SK-N-MC (cell line): ENCODE measurements at places on chromosomes 7 and 10.

GRCh38 chr7:1193593-1194424 lies 33.8 kb upstream of the ZFAND2A start:
- DNase-seq: no peak

DNA sequence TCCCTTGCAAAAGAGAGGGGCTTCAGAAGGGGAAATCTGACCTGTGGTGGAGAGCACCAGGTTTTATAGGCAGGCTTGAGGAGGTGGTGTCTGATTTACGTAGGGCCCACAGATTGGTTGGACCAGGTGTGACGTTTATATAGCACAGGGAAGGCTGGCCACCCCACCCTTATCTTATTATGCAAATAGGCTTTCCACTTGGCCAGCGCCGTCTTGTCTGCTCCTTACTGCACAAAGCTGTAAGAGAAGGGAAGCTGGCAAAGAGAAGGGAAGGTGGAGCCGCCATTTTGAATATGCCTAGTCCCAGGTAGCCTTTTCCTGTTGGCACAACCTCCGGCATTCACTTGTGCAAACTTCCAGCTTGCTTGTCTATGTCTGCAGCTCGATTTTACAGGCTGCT lies 221.4 kb downstream of the GATA3 start:
- no peak for DNase-seq

DNA sequence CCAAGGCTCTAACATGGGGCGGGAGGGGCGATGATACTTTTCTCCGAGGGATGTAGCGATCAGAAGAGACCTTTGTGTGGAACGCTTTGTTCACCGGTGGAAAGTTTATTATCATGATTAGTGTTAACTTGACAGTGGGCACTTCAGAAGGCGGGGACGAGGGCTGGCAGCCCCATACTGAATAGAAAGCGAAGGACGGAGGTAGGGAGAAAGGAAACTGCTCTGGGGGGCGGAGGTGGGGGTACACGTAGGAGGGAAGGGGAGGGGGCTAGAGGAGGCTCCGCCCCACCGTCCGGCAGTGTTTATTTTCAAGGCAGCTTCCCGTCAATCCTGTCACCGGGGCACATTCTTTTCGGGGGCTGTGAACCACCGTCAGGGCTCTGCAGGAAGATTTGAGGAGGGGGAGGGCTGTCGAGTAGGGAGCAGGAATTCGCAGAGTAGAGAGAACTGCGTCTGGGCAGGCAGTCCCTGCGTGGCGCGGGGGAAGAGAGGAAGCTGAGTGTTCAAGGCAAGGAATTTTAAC lies 9.4 kb upstream of the NKX2-3 start:
- DNase-seq: no peak

- no peak for DNase-seq
These were observed 613 bp downstream of the AP5Z1 start for GRCh38 chr7:4775848-4776623.

GRCh38 chr10:65416094-65416493 lies 1509.7 kb upstream of the LRRTM3 start:
- no peak for DNase-seq

DNA sequence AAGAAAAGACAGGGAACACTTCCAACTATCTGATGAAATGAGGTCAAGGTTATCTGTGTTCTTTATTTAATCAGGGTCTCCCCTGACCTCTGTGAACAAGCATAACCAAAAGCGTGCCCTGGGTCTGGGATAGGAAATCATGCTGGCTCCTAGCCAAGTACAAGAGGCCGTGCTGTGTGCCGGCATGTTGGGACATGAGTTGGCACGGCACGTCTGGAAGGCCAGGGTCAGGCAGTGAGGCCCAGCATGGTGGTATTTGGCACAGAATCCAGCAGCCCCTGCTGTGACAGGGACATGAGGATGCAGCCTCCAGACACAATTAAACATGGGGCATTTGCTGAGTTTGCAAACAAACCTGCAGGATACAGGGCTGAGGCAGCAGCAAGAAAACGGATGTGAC lies 320.4 kb downstream of the PLXNA4 start:
- no peak for DNase-seq

DNA sequence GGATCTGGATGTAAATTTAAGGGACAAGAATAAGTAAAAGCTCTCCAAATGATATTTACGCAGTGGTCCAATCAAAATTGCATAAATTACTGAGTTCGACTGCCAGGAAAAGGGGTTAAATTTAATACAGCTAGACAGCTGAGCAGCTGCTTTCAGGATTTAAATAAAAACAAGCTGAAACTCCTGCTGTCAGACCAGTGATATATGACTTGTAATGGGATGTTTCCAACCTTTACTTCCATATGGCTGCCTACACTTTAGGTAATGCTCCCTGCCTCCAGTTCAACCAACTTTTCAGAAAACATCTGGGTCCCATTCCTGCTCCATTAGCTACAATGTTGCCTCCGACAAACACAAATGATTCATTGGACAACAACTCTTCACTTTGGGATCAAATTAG lies 326.3 kb upstream of the DGKB start:
- no peak for DNase-seq

GRCh38 chr10:114808982-114809381 lies 12.6 kb upstream of the FHIP2A start:
- no peak for DNase-seq

DNA sequence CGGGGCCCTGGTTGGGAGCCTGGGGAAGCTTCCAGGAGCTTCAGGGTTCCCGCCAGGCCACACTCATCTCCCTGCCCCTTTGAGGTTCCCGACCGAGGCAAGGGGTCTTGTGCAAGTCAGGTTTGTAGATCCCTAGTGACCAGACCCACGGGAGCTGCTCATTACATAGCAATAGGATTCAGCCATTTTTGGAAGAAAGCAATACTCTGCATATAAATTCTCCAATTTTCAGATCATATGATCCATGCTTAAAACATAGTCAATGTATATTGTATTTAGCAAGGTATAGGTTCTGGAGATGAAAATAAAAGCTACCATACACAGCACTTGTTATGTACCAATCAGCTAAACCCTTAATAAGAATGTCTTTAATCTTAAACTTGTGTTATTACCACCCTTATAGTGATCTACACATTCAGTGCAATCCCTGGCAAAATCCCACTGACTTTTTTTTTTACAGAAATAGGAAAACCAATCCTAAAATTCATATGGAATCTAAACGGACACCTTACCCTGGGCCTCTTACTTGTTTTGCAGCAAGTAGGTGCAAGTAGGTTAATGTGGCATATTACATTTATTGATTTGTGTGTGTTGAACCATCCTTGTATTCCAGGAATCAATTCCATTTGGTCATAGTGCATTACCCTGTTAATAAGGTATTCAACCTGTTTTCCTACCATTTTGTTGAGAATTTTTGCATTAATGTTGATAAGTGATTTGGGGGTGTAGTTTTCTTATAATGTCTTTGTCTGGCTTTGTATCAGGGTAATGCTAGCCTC lies 13.8 kb upstream of the FKBP9 start:
- DNase-seq: no peak

- no peak for DNase-seq
These were observed 69.0 kb downstream of the SEPTIN7 start for GRCh38 chr7:35869810-35870209.

DNA sequence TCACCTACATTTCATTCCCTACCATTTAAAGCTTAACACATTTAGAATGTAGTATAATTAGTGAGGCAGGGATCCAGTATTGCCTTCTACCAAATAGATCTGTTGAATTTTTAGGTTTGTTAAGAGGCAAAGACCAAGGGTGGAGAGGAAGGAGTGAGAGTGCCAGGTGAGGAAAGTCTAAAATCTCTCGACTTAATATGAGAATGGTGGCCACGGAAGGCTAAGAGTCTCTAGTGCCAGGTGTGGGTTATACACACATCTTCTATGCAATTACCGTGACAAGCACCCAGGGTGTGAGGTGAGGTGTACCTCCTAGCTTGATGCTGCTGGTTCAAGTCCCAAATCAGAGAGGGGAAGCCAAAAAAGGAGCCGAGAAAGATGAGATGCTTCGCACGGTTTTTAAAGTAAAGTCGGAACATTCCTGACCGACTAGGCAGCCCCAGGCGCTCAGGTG lies 439 bp downstream of the IQUB start:
- DNase-seq: no peak

GRCh38 chr10:70762441-70763175 lies 22.6 kb downstream of the TBATA start:
- DNase-seq: no peak

GRCh38 chr7:12369756-12370155 lies 33.9 kb downstream of the VWDE start:
- no peak for DNase-seq

DNA sequence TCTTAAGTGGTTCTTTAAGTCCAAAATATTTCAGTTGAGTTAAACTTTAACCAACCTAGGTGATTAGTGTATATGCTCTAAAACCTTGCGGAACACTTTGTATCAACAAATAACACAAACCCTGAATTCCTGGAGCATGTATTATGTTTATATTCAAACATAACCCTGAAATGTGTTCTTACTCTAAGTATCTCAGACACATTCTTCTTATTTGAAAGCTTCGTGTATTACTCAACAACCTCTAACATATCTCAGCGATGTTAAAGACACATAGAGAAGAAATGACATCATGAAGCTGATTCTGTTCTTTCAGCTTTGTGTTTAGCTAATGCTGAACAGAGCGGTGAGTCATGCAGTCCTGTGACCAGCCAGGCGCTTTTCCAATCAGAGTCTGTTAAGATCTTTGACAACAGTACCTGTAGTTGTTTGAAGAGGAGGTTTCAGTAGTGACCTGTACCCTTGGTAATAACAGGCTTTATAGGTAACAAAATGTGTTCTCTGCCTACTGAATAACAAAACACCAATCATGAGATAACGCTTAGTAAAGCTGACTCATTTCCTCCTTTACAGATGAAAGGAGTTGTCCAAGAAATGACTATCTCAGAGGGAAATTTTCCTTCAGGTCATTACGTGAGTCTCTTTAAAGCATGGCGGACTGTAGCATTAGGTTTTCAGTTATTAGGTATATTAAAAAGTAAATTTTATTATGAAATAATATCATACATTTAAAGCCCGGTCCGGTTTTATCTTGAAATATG lies 67.3 kb upstream of the KLF6 start:
- no peak for DNase-seq

DNA sequence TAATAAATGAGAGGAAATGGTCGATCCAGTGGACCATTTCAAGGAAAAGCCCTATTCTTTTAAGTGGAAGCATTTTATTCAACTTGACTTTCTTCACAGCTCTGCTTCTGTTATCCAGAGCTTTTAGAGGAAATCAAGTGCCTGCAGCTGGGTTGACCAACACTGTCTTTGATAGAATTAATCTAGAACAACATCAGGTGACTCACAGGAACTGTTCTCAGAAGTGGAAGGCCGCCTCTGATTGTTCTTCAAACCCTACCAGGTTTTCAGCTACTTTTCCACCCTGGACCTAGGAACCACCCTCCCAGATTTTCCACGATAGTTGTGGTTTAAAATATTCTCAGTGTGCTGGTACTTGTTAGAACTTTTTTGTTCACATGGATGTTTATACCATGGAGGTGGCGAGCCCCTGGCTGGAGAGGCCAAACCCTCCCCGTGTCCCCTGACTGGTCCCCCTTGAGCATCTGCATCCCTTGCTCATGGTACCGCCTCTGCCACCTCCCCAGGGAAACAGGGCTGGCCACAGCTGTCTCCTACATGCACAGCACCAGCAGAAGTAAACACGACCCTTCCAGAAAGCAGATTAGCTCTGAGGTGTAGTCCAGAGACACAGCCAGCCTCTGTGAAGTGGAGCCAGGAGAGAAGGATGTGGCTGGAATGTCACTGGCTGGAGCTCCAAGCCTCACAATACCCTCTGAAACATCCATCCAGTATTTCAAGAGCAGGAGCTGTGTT lies 293.3 kb downstream of the USP6NL start:
- DNase-seq: no peak
